Prostate gland (tissue), 2 donors: ENCODE measurements at places on chromosomes 13 and 19. TPM values are rescaled to one million over a fixed set of nuclear protein-coding genes. Genes with fewer than 3 reads are reported as not detected.

DNA sequence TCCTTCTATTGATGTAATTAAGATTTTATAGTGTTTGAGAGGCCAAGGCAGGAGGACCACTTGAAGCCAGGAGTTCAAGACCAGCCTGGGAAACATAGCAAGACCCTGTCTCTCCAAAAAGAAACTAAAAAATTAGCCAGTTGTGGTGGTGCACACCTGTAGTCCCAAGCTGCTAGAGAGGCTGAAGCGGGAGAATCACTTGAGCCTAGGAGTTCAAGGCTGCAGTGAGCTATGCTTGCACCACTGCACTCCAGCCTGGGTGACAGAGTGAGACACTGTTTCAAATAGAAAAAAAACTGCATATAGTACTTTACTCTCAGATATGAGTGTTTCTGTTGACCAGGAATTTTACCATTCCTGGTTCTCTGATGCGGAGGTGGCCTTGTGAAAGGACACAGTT, 48.9 kb downstream of the CDADC1 start:
- H3K4me1 ChIP-seq: no peaks in the 10 kb centered on the region
- H3K27ac ChIP-seq: no peak overlapping the region
- no peaks in the 10 kb centered on the region for H3K27me3 ChIP-seq
- H3K4me3 ChIP-seq: no peak overlapping the region

Gene EEF1AKMT1
- total RNA-seq: 11.4 TPM

DNA sequence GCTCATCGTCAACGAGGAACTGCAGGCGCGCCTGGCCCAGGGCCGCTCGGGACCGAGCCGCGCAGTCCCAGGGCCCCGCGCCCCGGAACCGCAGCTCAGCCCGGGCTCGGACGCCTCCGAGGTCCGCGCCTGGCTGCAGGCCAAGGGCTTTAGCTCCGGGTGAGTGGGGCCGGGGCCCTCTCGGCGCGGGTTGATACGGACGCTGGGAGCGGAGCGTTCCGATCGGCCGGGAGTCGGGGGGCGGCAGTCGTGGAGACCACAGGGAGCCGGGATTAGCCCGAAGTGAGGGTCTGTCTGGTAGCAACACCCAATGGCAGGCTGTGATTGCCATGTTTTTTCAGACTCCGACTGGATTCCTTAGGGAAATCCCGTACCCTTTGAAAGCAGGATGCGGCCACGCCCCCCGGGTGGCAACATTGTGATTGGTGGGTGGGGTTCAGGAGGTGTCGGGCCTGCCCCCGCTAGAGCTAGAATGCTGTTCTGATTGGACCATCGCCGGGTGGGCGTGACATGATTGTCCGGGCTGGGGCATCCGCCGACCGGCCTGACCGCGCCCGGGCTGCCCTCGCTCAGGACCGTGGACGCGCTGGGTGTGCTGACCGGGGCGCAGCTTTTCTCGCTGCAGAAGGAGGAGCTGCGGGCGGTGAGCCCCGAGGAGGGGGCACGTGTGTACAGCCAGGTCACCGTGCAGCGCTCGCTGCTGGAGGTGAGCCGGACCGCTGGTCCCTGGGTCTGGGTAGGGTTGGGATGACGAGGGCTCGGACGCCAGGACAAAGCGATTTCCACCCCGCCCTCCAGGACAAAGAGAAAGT, 11.3 kb downstream of the EPS8L1 start:
- H3K27me3 ChIP-seq: no peaks in the 10 kb centered on the region
- peaks cover 4% of the 10 kb centered on the region for H3K4me1 ChIP-seq
- peak overlapping the region; percentile 36 for H3K27ac ChIP-seq
- H3K4me3 ChIP-seq: peak overlapping the region; percentile 25
- peak; percentile 92 for DNase-seq
- H3K36me3 ChIP-seq: peaks cover 5% of the 10 kb centered on the region

DNA sequence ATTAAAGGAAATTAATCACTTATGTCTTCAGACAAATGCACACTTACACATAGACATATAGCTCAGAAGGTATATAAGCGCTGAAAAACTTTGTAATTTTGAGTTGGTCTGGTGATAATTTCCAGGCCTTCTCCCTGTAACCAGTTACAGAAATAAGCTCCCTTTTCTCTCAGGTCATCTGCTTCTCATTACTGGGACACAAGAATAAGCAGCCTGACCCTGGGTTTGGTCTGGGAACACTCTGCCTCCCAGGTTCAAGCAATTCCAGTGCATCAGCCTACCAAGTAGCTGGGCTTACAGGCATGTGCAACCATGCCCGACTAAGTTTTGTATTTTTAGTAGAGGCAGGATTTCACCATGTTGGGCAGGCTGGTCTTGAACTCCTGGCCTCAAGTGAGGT, 274.5 kb downstream of the LMO7 start:
- no peaks in the 10 kb centered on the region for H3K4me1 ChIP-seq
- H3K27ac ChIP-seq: no peak overlapping the region
- no peak for DNase-seq
- no peak overlapping the region for H3K4me3 ChIP-seq
- no peaks in the 10 kb centered on the region for H3K27me3 ChIP-seq
- H3K36me3 ChIP-seq: no peaks in the 10 kb centered on the region

GRCh38 chr19:44909775-44910174, 4.2 kb downstream of the APOE start:
- H3K4me1 ChIP-seq: no peaks in the 10 kb centered on the region
- H3K36me3 ChIP-seq: no peaks in the 10 kb centered on the region
- H3K27me3 ChIP-seq: peaks cover 5% of the 10 kb centered on the region
- H3K4me3 ChIP-seq: no peak overlapping the region
- H3K27ac ChIP-seq: no peak overlapping the region

Gene FXYD3
- 1,352 TPM for total RNA-seq

- H3K4me3 ChIP-seq: no peak overlapping the region
- H3K27ac ChIP-seq: no peak overlapping the region
- DNase-seq: no peak
- H3K27me3 ChIP-seq: no peaks in the 10 kb centered on the region
- no peaks in the 10 kb centered on the region for H3K36me3 ChIP-seq
Observed at GRCh38 chr13:101985321-101985720, 416.5 kb downstream of the FGF14 start.

DNA sequence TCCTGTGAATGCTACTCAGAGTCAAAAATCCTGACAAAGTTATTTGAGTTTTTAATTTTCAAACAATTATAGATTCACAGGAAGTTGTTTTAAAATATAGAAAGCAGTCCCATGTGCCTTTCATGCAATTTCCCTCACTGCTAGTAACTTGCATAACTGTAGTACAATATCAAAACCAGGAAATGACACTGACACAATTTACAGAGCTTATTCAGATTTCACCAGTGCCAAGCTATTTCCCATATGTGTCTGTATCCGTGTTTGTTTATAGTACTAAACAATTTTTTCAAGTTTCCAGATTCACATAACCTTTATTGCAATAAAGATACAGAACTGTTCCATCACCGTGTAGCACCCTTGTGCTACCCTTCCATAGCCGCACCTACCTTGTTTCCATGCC, 934.6 kb downstream of the PCDH17 start:
- H3K4me3 ChIP-seq: no peak overlapping the region
- DNase-seq: no peak
- H3K36me3 ChIP-seq: no peaks in the 10 kb centered on the region
- H3K27ac ChIP-seq: no peak overlapping the region
- no peaks in the 10 kb centered on the region for H3K27me3 ChIP-seq

GRCh38 chr13:66644855-66645460, 585.2 kb downstream of the PCDH9 start:
- no peaks in the 10 kb centered on the region for H3K36me3 ChIP-seq
- no peak overlapping the region for H3K4me3 ChIP-seq

- no peak overlapping the region for H3K4me3 ChIP-seq
- H3K27me3 ChIP-seq: no peaks in the 10 kb centered on the region
- H3K36me3 ChIP-seq: no peaks in the 10 kb centered on the region
- no peak overlapping the region for H3K27ac ChIP-seq
- peaks cover 3% of the 10 kb centered on the region for H3K4me1 ChIP-seq
Observed at GRCh38 chr13:75469047-75469446, 12.9 kb downstream of the TBC1D4 start.

Gene CYSLTR2
- total RNA-seq: 0.59 TPM

DNA sequence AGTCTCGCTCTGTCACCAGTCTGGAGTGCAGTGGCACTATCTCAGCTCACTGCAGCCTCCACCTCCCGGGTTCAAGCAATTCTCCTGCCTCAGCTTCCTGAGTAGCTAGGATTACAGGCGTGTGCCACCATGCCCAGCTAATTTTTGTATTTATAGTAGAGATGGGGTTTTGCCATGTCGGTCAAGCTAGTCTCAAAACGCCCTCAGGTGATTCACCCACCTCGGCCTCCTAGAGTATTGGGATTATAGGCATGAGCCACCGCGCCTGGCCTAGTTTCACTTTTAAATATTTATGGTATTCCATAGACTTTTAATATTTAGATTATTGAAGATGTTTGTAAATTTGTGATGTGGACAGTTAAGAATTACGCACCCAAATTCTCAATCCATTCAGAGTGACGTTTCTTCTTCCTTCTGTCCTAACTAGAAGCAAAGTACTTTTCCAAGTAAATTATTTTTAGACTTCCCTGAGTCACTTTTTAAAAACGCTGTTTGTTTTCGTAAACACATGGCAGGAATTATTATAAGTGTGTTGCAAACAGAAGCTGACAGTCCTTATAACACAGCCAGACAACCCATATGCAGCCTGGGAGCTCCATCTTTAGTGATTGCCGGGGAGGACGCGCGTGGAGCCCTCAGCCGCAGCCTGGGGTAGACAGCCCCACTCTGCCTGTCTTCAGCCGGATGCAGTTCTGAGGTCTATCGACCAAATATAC, 131.7 kb downstream of the ATP11A start:
- H3K4me3 ChIP-seq: no peak overlapping the region
- no peaks in the 10 kb centered on the region for H3K27me3 ChIP-seq
- H3K27ac ChIP-seq: no peak overlapping the region
- H3K36me3 ChIP-seq: peaks cover 5% of the 10 kb centered on the region
- no peak for DNase-seq

GRCh38 chr13:27928805-27929753, 9.3 kb downstream of the PDX1 start:
- no peak overlapping the region for H3K4me3 ChIP-seq
- no peak for DNase-seq
- no peak overlapping the region for H3K27ac ChIP-seq
- peaks cover 56% of the 10 kb centered on the region for H3K27me3 ChIP-seq
- H3K36me3 ChIP-seq: no peaks in the 10 kb centered on the region
